ENCODE measurements at places on chromosomes 3 and 15.

DNA sequence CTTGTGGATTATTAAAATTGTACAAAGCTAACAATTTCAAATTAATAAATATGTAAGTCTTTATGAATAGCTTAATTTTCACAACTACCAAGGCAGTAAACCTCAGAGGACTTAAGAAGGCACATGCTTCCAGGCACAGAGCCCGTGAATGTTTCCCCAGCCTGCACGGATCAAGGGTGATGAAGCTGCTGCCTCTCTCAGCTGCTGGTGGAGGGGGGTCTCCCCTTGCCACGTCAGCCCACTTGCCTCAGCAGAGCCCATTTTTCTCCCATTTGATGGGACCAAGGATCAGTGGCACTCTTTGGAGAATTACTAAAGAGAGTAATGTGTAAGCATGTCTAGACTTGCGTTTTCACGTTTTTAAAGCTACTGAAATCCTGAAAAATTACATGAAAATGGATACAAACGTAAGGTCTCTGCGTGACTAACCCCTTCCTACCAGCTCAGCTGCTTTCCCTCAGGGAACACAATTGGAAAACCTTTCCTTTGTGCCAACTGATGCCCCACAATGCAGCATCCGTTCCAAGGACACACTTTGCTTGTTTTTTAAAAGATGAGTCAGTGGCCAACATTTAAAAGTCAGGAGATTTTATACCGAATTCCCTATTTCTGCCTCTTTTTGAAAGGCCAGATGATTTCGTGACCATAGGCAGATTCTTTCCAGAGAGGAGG is 494.1 kb downstream of the GABRG3 start:
- no peak for DNase-seq

DNA sequence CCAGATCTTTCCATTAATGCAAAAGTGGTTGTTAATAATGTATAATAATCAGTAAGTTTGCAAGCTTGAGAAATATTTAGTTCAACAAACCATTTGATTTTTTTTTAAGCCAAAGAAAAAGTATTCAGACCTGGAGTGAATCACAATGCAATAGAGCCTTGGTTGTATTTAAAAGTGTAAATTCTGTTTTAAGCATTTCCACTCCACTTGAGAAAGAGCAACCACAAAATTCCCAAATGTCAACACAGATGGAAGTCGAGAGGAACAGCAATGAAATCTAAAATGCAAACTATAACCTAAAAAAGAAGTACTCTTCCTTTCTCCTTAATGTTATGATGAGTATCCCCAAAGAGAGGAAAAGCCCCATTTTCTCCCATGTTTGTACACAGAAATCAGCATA is 20.2 kb downstream of the GBE1 start:
- no peak for DNase-seq

DNA sequence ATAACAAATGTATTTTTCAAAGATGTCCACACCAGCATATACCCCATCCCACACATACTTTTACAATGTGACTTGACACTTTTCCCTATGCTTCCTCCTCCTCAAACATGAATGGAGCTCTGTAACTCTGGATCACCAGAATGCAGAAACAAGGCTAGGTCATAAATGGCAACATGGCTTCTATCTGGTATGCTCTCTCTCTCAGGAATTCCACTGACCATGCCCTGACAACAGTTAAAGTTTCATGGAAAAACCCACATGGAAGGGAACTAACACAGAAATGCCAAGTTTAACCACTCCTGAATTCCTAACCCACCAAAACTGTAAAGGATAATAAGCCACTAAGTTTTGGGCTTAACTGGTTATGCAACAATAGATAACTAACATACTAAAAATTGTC is 19.9 kb downstream of the MYO9A start:
- no peak for DNase-seq

- DNase-seq = no peak
Measured at GRCh38 chr3:157027861-157028745, 131.8 kb downstream of the CCNL1 start.

DNA sequence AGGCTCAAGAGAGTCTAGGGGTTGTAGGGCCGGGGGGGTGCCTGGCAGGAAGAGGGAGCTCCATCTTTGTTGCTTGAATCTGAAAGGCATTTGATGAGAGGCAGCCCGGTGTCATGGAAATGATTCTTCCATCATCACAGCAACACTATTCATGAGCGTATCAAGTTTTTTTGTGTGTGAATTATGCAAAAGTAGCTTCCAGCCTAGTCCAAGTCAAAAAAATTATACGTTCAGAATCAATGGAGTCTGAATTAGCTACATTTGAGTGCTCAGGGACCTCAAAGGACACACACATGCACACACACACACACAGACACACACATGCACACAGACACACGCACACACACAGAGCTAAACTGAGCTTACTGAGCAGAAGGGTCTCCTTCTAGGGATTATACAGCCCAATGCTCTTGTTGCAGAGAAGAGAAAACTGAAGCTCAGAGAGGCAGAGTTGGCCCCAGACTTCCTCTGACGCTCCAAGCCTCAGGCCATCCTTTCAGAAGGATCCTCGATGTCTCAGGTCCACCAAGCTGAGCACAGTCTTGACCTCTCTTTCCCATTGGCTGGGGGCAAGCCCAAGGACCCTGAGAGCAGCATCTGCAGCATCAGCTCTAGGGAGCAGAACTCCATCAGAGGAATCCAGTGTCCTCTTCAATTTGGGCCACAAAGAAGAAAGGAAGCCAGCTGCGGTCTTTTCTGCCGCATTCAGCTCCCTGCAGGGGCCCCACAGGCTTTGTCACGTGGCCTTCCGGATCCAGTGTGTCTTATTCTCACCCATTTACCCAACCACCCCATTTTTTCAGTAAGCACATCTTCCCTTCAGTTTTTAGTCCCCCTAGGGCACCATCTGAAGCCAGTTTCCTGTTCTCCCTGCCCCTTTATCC is 228.0 kb downstream of the UACA start:
- peak; percentile 18 for DNase-seq

GRCh38 chr15:80109388-80109787 is 43.4 kb upstream of the FAH start:
- no peak for DNase-seq

GRCh38 chr3:66437341-66437929 is 63.4 kb downstream of the LRIG1 start:
- no peak for DNase-seq

DNA sequence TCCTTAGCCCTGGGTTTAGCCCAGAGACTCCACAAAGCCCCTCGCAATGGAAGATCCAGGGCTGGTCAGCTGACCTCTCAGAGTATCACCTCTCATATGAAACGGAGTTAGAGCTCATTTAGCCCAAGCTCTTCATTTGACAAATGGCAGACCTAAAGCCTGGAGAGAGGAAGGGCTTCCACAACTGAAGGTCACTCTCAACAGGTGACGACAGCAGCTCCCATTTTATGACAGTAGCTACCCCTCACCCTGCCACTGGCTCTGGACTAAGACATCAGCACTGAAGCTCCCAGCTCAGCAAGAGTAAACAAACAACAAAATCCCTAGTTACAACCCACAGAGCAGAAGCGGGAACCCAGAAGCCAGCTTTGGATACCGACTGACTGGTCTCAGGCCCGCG is 33.7 kb downstream of the TLE3 start:
- no peak for DNase-seq

DNA sequence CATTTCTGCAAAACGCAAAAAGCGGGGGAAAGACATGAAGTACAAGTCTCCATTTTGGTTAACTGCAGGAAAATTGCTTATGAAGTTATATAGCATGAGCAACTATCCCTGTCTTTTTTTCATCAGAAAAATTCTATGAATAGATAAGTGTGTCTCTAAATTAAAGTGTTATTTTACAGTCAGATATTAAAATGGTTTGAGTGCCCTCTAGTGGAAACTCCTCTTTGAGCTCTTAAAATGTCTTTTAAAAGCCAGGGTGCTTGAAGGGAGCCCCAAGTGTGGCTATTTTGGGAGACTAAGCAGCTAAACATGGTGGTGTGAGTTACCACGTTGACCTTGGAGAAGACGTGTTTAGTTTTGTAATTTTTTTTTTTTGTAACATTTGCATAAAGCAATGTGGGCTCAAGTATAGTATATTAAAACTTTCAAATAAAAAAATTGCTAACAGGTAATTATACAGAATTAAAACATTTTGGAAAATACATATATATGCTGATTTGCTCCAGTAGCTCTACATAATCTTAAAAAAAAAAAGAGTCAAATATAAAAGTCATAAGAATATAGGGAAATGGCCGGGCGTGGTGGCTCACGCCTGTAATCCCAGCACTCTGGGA is 77.2 kb downstream of the PPP2R3A start:
- DNase-seq = no peak

- DNase-seq = no peak
Measured at GRCh38 chr3:150393745-150394144, 14.4 kb upstream of the TSC22D2 start.

DNA sequence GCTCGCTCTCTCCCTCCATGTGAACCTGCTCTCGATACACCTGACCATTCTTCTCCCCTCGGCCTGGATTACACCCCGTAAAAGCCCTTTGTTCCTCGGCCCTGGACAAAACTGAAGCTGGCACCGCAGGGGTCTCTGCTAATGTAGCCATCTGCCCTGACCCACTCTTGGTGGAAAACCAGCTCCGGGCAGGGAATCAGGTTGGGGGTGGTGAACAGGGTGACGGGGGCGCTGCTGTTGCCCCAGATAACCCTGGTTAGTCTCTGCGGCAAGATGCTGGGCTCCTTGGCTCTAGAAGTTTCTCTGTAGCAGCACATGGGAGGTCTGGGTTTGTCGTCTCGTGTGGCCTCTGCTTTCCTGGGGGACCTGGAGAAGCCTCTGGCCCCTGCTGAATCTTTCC is 86.4 kb downstream of the WNT7A start:
- no peak for DNase-seq

- no peak for DNase-seq
Measured at GRCh38 chr3:103653996-103654395, 1219.2 kb downstream of the ZPLD1 start.

- no peak for DNase-seq
Measured at GRCh38 chr3:197532388-197532787, 23.4 kb downstream of the BDH1 start.

DNA sequence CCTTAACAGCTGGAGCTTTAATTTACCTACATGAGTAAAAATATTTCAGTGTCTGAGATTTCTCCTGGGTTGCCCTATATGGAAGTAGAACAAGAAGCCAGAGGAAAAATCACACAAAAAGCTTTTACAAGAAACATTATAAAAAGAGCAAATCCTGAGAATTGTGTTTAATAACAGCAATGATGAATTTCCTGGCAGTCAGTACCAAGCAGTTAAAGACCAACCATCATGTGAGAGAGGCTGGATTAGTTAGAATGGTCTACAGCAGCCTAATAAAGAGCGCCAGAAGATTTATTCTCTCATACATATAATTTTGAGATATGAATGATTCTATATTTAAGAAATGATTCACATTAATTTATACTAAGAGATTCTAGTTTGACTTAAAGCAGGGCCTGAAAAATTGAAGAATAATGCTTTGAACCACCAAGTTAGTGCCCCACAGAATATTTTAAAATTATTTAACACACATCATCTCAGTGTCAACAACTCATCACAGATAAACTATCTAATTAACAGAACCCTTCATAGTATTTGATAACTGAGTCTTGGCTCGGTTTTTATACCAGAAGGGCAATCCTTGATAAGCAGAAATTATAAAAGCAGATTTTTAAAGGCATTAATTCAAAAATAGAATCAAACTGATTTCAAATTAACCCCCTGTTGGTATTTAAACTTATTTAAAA is 59.9 kb upstream of the DPH6 start:
- DNase-seq = no peak

DNA sequence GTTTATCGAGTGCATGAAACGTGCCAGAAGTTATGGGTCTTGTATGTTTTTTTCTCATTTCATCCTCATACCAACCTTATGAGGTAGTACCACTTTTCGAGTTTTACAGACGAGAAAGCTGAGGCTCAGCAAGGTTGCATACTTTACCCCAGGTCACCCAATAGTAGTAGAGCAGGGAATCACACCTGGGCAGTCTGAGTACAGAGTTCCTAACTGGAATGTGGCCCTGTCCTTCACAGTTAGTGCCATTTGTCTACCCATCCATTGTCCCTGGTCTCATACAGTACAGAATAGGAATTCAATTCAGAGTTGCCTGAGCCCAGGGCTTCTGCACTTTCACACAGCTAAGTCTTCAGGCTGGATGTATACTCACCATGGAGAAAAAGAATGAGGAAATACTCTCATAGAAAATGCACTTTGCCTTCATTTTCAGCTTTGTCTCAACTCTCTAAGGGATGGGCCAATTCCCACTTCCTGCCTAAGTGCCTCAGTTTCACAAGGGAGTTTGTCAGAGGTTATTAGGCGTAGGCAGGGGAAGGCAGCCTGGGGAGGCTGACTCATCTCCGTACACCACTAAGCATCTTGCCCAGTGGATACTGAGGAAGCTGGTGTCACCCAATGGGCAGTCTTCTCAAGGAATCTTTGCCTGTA is 93.2 kb downstream of the TMEM212 start:
- no peak for DNase-seq

All from activated T-helper 1 cell treated with anti-CD3 and anti-CD28 coated beads, Interleukin-2, amount 50 U/mL, for 16 hours (primary cell).